ENCODE measurements at places on chromosomes 2 and 18. TPM values are rescaled to one million over a fixed set of nuclear protein-coding genes. Genes with fewer than 3 reads are reported as not detected.

The LINC00305 gene
- total RNA-seq, result not detected

The MZT2B gene
- total RNA-seq, result 126 TPM

The SIX3 gene
- not detected for total RNA-seq

The C2orf66 gene
- under 0.01 TPM for total RNA-seq

The AKAIN1 gene
- total RNA-seq, result not detected

The CXCR4 gene
- total RNA-seq, result under 0.01 TPM

The SPDYA gene
- 1.3 TPM for total RNA-seq

The HOXD3 gene
- total RNA-seq, result not detected

The MAPK4 gene
- not detected for total RNA-seq

The SAG gene
- total RNA-seq, result not detected

The DCDC2C gene
- total RNA-seq, result not detected

The AQP12A gene
- not detected for total RNA-seq

The NYAP2 gene
- total RNA-seq, result not detected

The TEX44 gene
- total RNA-seq, result not detected

The FEV gene
- total RNA-seq, result not detected

The SPP2 gene
- 0.16 TPM for total RNA-seq

The LYG1 gene
- total RNA-seq, result 0.16 TPM

The RALBP1 gene
- 58.2 TPM for total RNA-seq

The CNTNAP5 gene
- total RNA-seq, result not detected

The ST6GAL2 gene
- total RNA-seq, result not detected

The SCYGR8 gene
- not detected for total RNA-seq

The CCDC121 gene
- total RNA-seq, result 3.0 TPM

The EGR4 gene
- under 0.01 TPM for total RNA-seq

The COL4A4 gene
- 0.16 TPM for total RNA-seq

The LOXHD1 gene
- not detected for total RNA-seq

The CRYGD gene
- total RNA-seq, result not detected

The MOCOS gene
- 2.2 TPM for total RNA-seq

The FOSL2 gene
- total RNA-seq, result 26.6 TPM

The CXCR2 gene
- total RNA-seq, result not detected

The UGT1A3 gene
- not detected for total RNA-seq

The ROCK2 gene
- total RNA-seq, result 36.7 TPM

The CGREF1 gene
- total RNA-seq, result 0.69 TPM

The SERPINB12 gene
- total RNA-seq, result not detected

The C1GALT1C1L gene
- total RNA-seq, result 0.34 TPM

The KCNE4 gene
- 8.5 TPM for total RNA-seq

The CFC1 gene
- not detected for total RNA-seq

The KIAA2012 gene
- not detected for total RNA-seq

The TUBB8B gene
- total RNA-seq, result not detected

The ST8SIA3 gene
- not detected for total RNA-seq
